Activated naive CD4-positive, alpha-beta T cell treated with anti-CD3 and anti-CD28 coated beads for 36 hours (primary cell): ENCODE measurements at places on chromosomes 2 and 18. TPM values are rescaled to one million over a fixed set of nuclear protein-coding genes. Genes with fewer than 3 reads are reported as not detected.

METTL8 gene
- total RNA-seq, result 34.5 TPM

RIT2 gene
- total RNA-seq, result not detected

DNA sequence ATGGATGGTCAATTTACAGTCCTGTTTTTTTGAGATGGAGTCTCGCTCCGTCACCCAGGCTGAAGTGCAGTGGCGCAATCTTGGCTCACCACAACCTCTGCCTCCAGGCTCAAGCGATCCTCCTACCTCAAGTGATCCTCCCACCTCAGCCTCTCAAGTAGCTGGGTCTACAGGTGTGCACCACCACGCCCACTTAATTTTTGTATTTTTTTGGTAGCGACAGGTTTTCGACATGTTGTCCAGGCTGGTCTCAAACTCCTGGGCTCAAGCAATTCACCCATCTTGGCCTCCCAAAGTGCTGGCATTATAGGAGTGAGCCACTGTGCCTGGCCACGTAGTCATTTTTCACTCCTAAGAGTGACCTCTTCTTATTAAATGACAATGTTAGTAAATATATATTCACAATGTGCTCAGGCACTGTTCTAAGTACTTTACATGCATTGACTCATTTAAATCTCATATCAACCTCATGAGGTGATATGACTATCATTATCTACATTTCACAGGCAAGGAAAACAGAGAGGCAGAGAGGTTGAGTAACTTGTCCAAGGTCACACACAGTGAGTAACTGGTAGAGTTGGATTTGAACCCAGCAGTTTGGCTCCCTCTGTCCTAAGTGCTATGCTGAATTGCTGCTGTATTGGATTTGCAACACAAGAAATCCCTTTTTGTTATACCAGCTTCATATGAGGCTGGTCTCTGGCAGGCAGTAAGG lies 5.6 kb upstream of the DIS3L2 start:
- no peak for DNase-seq

RDH14 gene
- 11.4 TPM for total RNA-seq

GRCh38 chr2:43224131-43224570 lies 2.3 kb downstream of the ZFP36L2 start:
- peak; percentile 85 for DNase-seq

CNPPD1 gene
- total RNA-seq, result 27.0 TPM

GRCh38 chr2:107681936-107682335 lies 144.8 kb upstream of the RGPD4 start:
- no peak for DNase-seq
